ENCODE measurements at places on chromosomes 13 and 19. TPM values are rescaled to one million over a fixed set of nuclear protein-coding genes. Genes with fewer than 3 reads are reported as not detected.

Gene GJA3
- total RNA-seq = 0.60 TPM

DNA sequence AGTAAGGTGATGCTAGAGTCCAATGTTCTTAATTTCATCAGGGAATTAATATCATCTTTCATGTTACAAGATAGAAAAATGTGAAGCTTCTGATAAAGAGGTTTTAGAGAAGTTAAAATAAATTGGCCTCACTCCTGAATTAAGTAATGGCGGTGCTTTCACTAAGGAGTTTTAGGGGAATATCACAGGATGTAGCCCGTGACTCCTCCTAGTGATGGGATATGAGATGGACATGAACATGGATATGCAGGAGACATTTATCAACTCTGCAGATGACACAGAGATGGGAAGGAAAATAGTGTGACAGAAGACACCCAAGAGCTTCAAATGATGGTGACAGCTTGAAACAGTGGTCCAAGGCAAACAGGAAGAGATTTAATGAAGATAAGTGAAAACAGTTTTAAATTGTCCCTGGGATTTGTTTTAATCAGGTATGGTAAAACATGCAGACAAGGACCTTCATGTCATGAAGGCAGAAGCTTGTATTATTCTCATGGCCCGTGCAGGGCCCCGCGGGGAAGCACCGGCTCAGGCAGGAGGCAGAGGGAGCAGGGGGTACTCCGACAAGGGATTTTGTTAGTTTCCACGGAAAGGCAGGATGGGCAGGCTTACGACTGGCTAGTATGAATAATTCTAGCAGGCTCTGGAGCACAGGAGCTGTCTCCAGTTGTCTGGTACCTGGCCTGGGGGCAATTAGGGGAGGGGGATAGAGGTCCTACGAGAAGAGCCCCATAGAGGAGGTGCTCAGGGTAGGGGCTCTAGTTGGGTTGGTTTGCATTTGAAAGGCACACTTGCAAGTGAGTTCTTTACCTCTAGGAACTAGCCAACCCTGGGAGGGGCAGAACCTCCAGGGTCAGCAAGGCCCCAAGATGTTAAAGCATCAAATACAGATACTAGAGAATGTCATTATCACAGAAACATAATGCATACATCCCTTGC, 38.7 kb upstream of the FARP1 start:
- no peak for DNase-seq
- no peaks in the 10 kb centered on the region for H3K27me3 ChIP-seq
- no peak overlapping the region for H3K4me3 ChIP-seq

DNA sequence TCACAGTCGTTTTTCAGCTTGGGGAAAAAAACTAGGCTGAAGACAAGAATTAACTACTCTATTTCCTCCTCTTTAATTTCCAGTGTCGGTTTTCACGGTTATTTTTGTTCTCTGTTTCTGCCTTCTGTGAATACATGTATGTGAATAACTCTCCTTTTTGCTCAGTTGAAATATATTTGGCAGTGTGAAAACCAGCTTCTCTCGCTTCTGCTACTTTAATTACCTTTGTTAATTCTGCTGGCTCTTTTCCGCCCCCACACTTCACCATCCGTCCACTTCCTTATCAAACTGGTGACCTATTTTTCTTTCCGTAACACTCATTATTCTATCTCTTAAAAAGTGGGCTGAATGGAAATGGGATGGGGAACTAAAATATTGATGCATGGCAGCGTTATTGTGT, 126.4 kb downstream of the POU4F1 start:
- DNase-seq = no peak
- no peaks in the 10 kb centered on the region for H3K36me3 ChIP-seq
- no peak overlapping the region for H3K27ac ChIP-seq
- no peak overlapping the region for H3K4me3 ChIP-seq
- H3K27me3 ChIP-seq = peaks cover 1% of the 10 kb centered on the region

- H3K36me3 ChIP-seq = peaks cover 9% of the 10 kb centered on the region
- peak overlapping the region; percentile 23 for H3K27ac ChIP-seq
- no peak for DNase-seq
- H3K4me3 ChIP-seq = no peak overlapping the region
Observed at GRCh38 chr19:18349524-18350128, 9.2 kb downstream of the PGPEP1 start.
